Kidney (tissue), 22 donors: ENCODE measurements at places on chromosomes 11 and 22. TPM values are rescaled to one million over a fixed set of nuclear protein-coding genes. Genes with fewer than 3 reads are reported as not detected.
A peak's percentile ranks its signal among the peaks of the same experiment; 100 is the strongest.

DNA sequence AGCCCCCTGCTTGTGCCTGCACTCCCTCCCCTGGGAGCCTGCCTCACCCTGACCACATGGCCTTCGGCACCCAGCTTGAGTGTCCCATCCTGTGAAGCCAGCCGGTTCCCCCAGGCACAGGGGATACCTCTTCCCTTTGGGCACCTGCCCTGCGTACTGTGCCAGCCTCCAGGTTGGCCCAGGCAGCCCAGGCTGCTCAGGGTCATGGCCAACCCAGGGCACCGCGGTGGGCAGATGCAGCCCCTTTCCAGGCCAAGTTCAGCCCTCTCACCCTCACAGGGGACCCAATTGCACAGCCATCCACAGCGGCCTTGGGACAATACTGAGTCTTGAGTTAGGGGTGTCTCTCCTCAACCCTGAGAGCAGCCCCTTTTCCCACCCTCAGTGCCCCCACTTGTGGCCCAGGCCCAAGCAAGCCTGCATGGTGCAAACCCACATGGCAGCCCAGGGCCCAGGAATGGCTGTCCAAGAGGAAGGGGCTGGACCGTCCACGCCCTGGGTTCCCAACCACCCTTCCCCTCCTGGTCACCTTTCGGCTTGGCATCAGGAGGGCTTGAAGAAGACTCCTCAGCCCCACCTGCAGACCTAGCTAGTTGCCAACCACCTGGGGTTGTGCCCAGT is 87.7 kb downstream of the CDKN1C start:
- DNase-seq, result peak; percentile 48

FOLR1 gene
- total RNA-seq, result 41.2 TPM

- DNase-seq, result no peak
Observed at GRCh38 chr22:44219101-44219870, 38.6 kb downstream of the PARVG start.

DNA sequence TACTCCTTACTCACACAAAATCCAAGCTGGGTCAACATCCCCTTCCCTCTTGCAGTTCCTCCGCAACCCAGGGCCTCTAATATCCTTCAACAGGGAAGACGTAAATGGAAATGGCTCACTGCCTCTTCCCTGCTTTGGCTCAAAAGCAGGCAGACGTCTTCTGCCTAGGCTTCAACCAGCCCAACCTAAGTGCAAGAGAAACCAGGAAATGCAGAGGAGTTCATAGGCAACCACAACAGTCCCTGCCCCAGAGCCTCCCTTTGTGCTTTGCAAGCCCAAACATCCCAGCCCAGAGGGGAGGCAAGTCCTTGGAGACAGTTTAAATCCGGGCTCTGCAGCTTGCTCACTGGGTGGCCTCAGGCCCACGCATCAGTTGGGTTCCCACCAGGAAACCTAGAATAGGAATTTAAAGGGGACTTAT is 33.3 kb downstream of the CD6 start:
- DNase-seq, result peak; percentile 28

- DNase-seq, result no peak
Observed at GRCh38 chr22:35509451-35509850, 31.2 kb upstream of the RASD2 start.

DLG2 gene
- total RNA-seq, result 7.2 TPM

DNA sequence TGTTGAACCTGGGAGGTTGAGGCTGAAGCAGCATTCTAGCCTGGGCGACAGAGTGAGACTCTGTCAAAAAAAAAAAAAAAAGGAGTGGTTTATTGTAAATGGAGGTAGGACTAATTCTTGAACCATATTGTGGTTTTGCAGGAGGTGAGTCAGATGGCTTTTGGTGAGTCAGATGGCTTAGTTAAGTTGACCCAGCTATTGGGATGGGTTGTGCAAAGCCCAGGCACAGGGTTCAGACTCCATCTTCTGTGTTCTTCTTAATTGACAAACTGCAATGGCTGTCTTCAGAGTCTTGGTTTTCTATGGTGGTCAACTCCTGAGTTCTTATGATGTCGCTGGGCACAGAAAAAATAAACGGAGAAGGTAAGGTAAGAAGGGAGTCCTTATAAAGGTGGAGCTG is 182.7 kb downstream of the ADAMTS15 start:
- DNase-seq, result no peak

P4HA3 gene
- 1.2 TPM for total RNA-seq

DNA sequence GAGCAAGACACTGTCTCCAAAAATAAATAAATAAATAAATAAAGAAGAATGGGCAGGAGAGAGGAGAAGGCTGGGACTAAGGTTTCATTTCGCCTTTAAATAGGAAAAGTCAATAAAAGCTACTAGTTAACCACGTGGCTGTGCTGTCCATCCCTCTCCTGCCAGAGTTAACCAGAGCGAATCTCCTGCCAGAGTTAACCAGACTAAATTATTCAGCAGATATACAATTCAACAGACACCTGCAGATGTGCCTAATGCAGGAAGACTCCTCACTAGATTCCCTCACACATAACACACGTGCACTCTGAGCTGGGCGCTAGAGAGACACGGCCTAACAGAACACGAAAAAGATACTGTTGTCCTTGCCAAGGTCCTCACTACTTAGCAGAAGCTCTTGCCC is 156.1 kb downstream of the IGLL1 start:
- DNase-seq, result no peak

DNA sequence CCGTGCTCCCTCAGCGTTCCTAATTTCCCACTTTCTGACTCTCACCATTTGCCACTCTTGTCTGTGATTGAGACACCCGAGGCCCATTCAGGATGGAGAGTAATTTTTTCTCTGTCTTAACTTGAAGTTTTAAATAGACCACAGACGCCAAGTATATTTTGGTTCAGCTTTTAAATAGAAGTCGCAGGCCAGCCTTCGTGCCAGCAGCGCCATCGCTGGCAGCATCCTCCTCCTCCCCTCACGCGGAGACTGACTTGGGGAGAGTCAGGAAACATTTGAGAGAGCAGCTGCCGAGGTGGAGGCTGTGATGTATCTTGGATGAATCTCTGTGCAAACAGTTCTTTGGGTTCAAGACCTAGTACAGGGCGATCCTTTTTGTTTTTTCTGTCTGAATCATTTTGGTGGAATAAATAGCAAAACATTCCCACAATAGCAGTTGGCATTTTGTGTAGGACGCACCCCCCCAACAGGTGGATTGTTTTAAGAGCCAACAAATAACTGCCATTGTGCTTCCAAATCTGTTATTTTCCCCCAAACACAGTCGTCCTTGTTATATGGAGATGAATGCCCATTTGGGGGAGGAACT is 889 bp upstream of the DMC1 start:
- DNase-seq, result no peak

GRCh38 chr22:37262346-37262745 is 18.3 kb upstream of the RAC2 start:
- no peak for DNase-seq

- DNase-seq, result no peak
Observed at GRCh38 chr22:39244136-39244495, 666 bp downstream of the PDGFB start.

NUP50 gene
- total RNA-seq, result 64.2 TPM

DNA sequence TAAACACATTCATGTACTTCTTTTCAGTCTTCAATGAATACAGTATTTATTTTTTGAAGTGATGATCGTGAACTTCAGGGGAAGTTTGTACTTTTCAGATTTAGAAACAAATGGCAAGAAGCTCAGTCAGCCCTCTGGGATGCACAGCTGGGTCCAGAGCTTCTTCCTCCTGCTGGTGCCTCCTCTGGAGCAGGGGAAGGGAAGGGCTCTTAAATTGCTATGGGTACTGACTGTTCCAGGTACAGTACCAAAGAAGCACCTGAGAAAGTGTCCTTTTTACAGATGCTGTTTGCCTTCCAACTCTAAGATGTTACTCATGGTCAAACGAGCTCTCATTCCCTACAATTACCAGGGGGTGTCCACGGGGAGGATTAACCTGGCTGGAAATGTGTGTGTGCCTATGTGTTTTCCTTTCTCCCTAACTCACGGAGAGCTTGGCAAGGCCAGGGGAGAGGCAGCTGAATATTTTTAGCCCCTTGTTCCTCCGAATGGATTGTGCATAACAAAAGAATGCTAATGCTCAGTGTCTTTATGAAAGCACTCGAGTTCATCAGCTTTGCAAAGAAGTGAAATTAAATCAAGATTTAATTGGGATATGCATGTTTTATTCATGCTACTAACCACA is 313.7 kb upstream of the CADM1 start:
- no peak for DNase-seq

- no peak for DNase-seq
Observed at GRCh38 chr11:2369320-2369719, 7.8 kb upstream of the CD81 start.

C22orf42 gene
- not detected for total RNA-seq

NXPE1 gene
- total RNA-seq, result 0.25 TPM

WT1 gene
- 0.66 TPM for total RNA-seq

- no peak for DNase-seq
Observed at GRCh38 chr22:45499746-45500145, 2.9 kb upstream of the FBLN1 start.

RIMBP3C gene
- total RNA-seq, result 0.22 TPM

- peak; percentile 53 for DNase-seq
Observed at GRCh38 chr22:22168190-22168940, 76.2 kb upstream of the VPREB1 start.

- no peak for DNase-seq
Observed at GRCh38 chr11:86579406-86579731, 93.0 kb downstream of the ME3 start.

DNA sequence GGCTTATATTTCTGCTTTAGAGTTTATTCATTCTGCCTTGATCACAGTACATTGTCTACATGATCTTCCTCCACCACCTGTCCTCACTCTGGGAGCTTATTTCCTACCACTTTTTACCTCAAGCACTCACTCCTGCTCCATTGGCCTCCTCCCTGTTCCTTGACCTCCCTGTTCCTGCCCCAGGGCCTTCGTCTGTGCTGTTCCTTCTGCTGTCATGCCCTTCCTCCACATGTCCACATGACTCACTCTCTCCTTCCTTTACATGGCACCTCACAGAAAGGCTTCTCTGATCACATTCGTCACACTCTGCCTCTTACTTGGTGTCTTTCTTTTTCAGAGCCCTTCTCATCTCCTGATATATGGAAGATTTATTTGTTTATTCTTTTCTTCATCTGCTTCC is 103.0 kb downstream of the FBXO7 start:
- DNase-seq, result no peak

TTLL12 gene
- 26.3 TPM for total RNA-seq

RAB3IL1 gene
- total RNA-seq, result 14.6 TPM

- DNase-seq, result peak; percentile 91
Observed at GRCh38 chr11:830295-831117, 2.2 kb upstream of the CD151 start.

TSPAN32 gene
- total RNA-seq, result 6.1 TPM

OR52D1 gene
- not detected for total RNA-seq

- no peak for DNase-seq
Observed at GRCh38 chr11:72821221-72821919, 7.2 kb downstream of the ATG16L2 start.

DNA sequence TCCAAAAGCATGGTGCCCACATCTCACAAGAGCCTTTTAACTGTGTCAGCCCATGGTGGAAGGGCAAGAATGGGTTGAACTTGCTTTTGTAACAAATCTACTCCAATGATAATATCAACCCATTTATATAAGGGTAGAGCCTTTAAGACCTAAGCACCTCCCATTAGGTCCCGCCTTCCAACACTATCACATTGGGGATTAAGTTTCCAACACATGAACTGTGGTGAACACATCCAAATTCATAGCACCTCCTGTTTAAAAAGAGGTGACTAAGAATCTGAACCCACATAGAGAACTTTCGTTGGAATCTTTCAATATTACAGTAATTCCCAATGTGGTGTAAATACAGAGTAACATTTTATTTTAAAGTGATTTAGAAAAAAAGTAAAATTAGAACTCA is 9.2 kb upstream of the CNTF start:
- no peak for DNase-seq

OR4S2 gene
- not detected for total RNA-seq

GALNT18 gene
- 42.1 TPM for total RNA-seq

FAM181B gene
- 1.3 TPM for total RNA-seq

GRCh38 chr11:88543902-88544655 is 206.5 kb upstream of the CTSC start:
- DNase-seq, result peak; percentile 80

DNA sequence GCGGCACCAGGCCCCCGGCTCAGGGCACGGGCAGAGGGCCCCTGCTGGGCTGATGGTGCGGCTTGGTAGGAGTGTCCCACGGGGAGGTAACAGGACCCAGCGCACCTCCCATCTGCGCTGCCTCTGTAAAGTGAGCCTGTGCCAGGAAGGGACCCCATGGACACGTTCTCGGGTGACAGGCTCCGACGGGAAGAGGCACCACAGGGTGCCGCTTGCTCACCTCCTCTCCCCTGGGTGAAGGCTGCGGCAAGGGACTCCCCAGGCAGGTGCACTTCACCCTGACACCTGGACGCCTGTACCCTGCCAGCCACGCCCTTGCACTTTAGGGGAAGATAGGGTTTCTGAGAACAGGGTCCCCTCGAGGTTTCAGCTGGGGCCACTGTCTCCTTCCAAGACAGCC is 48.1 kb downstream of the SHANK2 start:
- no peak for DNase-seq

DNA sequence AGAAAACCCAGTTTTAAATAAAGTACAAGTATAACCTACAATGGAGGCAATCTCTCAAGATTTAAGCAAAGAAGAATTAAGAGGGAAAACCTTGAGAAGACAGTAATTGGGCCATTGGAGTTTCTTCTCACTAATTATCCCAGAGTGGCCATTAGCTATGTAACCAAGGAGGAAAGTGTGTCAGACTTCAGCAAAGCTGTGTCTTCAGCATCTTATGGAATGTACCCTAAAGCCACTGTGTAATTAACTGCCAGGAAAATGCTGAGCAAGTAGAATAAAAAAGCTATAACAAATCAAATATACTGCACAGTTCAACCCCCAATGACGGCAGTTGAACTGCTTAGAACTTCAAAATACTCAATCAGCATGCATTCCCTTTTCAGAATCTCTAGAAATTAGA is 261.6 kb downstream of the TTC28 start:
- no peak for DNase-seq

SPTBN2 gene
- total RNA-seq, result 64.9 TPM

DNA sequence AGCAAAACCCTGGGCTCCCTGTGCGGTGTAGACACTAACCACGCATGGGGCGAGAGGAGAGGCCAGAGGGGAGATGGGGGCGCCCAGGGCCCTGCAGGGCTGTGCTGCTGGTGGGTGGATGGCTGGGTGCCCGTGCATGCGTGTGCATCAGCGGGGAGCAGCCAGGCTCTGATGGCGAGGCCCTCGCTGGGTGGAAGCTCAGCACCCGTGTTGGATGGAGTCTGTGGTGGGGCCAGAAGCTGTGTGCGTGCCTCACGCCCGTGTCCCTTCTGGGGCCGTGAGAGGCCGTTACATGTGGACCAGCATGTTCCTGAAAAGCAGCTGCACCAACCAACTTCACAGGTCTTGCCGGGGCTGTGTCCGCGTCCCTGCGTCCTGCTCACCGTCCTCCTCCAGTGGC is 33.4 kb downstream of the MUC6 start:
- no peak for DNase-seq

- DNase-seq, result no peak
Observed at GRCh38 chr11:118892964-118893363, 9.3 kb downstream of the CXCR5 start.

- DNase-seq, result no peak
Observed at GRCh38 chr22:40462195-40462984, 92.0 kb downstream of the SGSM3 start.

GRCh38 chr11:1943977-1944376 is 3.2 kb upstream of the MRPL23 start:
- peak; percentile 38 for DNase-seq
